ENCODE measurements at places on chromosomes 3 and 15. TPM values are rescaled to one million over a fixed set of nuclear protein-coding genes. Genes with fewer than 3 reads are reported as not detected.

DNA sequence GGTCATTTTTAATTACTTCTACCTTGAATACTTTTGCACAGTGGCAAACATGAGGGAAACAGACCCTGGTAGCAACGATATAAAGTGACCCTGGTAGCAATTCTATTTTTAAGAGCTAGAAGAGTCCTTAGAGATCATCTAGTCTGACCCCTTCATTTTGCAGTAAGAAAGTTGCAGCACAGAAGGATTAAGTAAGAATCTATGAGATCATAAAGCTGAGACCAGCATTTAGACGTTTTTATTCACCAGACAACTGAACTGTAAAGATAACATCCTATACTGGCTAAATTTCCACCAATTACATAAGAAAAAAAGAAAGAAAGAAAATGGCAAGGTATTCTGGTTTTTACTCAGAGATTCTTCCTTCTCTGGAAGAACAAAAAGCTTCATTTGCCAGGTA, 49.9 kb downstream of the LRRFIP2 start:
- no peak for DNase-seq

GRCh38 chr15:29612096-29612495, 210.2 kb downstream of the TJP1 start:
- DNase-seq, result no peak

The PRICKLE2 gene
- 2.3 TPM for polyA plus RNA-seq

- no peak for DNase-seq
These were observed 27.8 kb upstream of the FRMD4B start for GRCh38 chr3:69413551-69414207.

DNA sequence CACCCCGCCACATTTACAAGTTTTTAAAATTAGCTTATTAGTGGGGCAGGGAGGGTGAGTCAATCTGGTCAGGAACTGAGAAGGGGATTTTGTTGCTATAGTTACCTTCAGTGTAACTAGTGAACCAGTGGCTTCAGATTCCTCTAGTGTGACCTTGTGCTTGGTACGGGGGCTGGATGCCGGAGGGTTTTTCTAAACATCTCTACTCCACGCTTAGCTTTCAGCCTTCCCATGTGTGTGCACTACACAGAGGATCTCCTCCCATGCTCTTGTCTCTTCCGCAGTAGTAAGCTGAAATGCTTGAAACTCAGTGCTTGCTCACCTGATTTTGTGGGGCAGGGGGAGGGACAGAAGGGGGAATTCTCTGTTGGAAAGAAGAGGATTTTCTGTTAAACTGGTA, 67.9 kb upstream of the AKAP13 start:
- DNase-seq, result no peak

The MRAS gene
- 184 TPM for polyA plus RNA-seq

Data from right cardiac atrium (tissue), 5 donors.